ENCODE measurements at places on chromosomes 5 and 9. TPM values are rescaled to one million over a fixed set of nuclear protein-coding genes. Genes with fewer than 3 reads are reported as not detected.

The ACTBL2 gene
- total RNA-seq, result not detected

The HRCT1 gene
- 0.08 TPM for total RNA-seq

- H3K36me3 ChIP-seq, result peaks cover 21% of the 10 kb centered on the region
- DNase-seq, result no peak
- no peaks in the 10 kb centered on the region for H3K27me3 ChIP-seq
- no peak overlapping the region for H3K4me3 ChIP-seq
- H3K27ac ChIP-seq, result no peak overlapping the region
These were observed 4.8 kb upstream of the NFX1 start for GRCh38 chr9:33285502-33285901.

DNA sequence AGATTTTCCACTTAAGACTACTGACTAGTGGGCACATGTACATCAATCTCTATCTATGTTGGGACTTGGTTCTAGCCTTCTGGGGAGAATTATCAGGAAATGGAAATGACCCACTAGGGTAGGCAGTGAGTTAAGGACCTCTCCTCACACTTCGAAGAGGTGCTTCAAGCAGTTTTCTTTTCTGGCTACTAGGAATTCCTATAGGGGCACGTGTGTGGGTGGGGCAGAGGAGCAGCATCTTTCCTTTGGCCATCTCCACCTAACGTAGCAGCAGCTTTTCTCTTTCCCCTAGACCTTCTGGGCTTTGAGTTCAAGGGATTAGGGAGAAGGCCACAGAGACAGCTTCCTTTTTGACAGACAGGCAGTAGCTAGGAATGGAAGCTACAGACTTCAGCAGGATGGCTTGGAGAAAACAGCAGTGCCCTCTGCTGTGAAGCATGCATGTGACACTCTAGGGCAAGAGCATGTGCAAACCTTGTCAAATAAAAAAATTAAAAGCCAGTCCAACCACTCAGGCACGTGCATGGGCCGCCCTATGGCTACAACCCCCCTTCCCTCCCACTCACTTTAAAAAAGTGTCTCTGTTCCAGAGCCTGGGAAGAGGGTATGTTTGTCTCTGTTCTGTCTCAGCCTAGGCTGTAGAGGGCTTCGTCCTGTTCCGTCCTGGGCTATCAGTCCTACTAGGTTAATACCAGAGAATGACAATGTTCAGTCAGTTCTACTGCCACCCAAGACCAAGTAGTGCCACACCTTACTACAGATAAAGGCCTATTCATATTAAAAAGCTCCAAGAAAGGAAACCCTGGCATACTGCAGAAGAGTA is 8.7 kb upstream of the GFRA3 start:
- H3K27me3 ChIP-seq, result no peaks in the 10 kb centered on the region
- peak; percentile 44 for DNase-seq
- no peaks in the 10 kb centered on the region for H3K36me3 ChIP-seq
- no peaks in the 10 kb centered on the region for H3K4me1 ChIP-seq
- no peak overlapping the region for H3K27ac ChIP-seq
- H3K4me3 ChIP-seq, result no peak overlapping the region

- no peaks in the 10 kb centered on the region for H3K4me1 ChIP-seq
- H3K27ac ChIP-seq, result no peak overlapping the region
- H3K4me3 ChIP-seq, result no peak overlapping the region
- no peaks in the 10 kb centered on the region for H3K36me3 ChIP-seq
- no peaks in the 10 kb centered on the region for H3K27me3 ChIP-seq
- DNase-seq, result no peak
These were observed 84.2 kb downstream of the CAVIN4 start for GRCh38 chr9:100662122-100662521.

DNA sequence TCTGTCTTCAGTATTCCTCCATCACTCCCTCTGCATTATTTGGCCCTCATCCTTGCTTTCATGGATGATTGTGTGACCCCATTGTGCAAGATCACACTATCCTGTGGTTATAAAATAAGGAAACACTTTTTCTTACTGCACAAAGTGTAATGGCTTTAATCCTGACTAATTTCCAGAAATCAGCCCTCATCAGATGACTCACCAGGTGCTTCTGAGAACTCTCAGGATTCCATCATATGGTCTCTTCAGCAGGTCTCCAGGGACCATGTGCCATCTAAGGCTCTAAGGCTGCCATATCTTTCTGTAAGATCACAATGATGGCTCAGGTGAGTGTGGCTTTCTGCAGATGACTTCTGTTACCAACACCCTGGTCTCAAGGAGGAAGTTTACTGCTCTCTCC is 27.3 kb upstream of the FER start:
- H3K4me1 ChIP-seq, result no peaks in the 10 kb centered on the region
- no peaks in the 10 kb centered on the region for H3K36me3 ChIP-seq
- H3K4me3 ChIP-seq, result no peak overlapping the region
- H3K27ac ChIP-seq, result no peak overlapping the region

- no peaks in the 10 kb centered on the region for H3K36me3 ChIP-seq
- DNase-seq, result no peak
- H3K4me1 ChIP-seq, result no peaks in the 10 kb centered on the region
- H3K27me3 ChIP-seq, result no peaks in the 10 kb centered on the region
- no peak overlapping the region for H3K4me3 ChIP-seq
- no peak overlapping the region for H3K27ac ChIP-seq
These were observed 151.4 kb downstream of the LPAR1 start for GRCh38 chr9:110886832-110887231.

DNA sequence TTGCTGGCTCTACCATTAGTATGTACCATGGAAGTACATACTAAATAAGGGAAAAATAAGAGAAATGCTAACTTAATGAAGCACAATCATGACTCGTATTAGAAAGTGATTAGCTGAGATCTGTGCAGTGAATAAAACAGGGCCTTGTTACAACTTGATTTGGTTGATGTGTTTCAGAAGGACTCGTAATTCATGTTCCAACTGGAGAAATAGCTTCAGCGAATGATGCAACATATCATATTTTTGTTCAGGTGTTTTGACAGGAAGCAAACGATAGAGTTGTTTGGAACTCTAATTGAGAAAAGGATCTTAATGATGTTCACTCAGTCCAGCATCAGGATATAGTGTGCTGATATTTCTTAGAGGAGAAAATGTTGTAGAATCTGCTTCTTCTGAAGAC is 474.6 kb upstream of the WWC1 start:
- no peaks in the 10 kb centered on the region for H3K4me1 ChIP-seq
- H3K36me3 ChIP-seq, result no peaks in the 10 kb centered on the region
- H3K4me3 ChIP-seq, result no peak overlapping the region
- no peak for DNase-seq
